ENCODE measurements at places on chromosomes 7 and 10.

DNA sequence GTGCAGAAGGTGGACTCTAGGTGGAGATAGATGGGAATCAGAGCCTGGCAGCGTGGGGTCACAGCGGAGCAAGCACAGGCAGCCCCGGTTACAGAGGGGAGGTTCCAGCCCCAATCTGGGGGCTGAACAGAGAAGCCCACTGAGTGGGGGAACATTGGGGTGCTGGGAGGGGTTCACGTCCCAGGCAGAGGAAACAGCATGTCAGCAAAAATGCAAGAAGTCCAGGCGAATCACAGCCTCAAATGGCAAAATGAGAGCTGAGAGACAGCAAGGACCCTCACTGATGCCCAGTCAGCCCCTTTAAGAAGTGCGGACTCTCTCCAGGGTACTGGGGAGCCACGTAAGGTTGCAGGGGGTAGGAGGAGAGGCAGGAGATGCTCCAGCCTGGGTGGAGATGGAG is 62.0 kb downstream of the ELFN1 start:
- no peak for DNase-seq

DNA sequence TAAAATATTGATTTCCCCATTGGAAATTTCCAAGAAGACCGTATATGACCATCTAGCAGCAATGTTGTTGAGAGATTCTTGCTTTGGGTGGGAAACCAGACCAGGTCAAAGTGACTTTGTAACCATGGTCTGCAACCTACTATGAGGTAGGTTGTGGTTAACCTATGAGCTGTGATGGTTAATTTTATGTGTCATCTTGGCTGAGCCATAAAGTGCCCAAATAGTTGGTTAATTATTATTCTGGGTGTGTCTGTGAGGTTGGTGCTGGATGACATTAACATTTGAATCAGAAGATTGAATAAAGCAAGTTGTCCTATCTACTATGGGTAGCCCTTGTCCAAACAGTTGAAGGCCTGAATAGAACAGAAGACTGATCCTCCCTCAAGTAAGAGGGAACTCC is 18.3 kb upstream of the RALA start:
- DNase-seq, result no peak

DNA sequence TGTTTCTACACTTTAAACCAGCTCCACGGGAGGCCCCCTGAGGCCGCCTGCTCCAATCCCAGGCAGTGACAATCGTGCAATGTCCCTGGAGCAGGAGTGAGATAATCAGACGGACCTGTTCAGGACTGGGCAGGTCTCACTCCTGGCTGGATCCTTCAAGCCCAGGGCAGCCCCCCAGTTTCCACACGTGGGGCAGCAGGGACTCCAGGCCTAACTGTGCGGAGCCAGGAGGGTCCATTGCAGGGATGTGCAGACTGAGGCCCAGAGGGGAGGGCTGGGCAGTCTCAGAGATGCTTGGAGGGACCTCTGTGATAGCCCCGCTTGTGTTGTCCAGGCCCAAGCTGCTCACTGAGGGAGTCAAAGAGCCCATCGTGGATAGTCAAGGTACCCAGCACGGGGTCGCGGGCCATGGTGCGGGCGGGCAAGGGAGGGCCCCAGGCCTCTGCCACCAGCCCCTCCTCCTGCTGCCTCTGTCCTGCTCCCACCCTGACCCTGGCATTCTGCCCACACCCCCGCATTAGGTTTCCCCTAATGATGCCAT is 110.5 kb upstream of the KCTD7 start:
- no peak for DNase-seq

DNA sequence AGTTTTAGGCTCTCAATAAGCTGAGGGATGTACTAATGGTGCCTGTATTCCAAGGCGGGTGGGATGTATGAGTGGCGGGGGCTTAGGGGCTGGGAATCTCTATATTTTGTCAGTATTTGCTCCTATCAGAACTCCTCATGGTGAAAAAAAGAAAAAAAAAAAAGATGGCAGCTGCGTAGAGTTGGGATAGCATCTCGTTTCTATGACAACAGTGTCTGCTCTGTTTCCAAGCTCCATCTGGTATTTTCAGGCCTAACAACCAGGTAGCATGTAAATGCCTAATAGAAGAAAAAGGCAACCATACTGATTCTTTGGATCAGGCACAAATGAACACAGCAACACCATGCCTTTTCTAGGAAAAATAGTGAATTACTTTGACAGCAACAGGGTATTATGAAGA is 11.7 kb upstream of the CCDC172 start:
- DNase-seq, result no peak

GRCh38 chr10:67808704-67809103 is 29.3 kb downstream of the DNAJC12 start:
- DNase-seq, result no peak

- no peak for DNase-seq
Observed at GRCh38 chr10:79159785-79160184, 91.0 kb downstream of the ZMIZ1 start.

GRCh38 chr7:80851896-80852476 is 66.9 kb downstream of the SEMA3C start:
- DNase-seq, result no peak

DNA sequence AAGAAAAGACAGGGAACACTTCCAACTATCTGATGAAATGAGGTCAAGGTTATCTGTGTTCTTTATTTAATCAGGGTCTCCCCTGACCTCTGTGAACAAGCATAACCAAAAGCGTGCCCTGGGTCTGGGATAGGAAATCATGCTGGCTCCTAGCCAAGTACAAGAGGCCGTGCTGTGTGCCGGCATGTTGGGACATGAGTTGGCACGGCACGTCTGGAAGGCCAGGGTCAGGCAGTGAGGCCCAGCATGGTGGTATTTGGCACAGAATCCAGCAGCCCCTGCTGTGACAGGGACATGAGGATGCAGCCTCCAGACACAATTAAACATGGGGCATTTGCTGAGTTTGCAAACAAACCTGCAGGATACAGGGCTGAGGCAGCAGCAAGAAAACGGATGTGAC is 320.4 kb downstream of the PLXNA4 start:
- DNase-seq, result no peak

DNA sequence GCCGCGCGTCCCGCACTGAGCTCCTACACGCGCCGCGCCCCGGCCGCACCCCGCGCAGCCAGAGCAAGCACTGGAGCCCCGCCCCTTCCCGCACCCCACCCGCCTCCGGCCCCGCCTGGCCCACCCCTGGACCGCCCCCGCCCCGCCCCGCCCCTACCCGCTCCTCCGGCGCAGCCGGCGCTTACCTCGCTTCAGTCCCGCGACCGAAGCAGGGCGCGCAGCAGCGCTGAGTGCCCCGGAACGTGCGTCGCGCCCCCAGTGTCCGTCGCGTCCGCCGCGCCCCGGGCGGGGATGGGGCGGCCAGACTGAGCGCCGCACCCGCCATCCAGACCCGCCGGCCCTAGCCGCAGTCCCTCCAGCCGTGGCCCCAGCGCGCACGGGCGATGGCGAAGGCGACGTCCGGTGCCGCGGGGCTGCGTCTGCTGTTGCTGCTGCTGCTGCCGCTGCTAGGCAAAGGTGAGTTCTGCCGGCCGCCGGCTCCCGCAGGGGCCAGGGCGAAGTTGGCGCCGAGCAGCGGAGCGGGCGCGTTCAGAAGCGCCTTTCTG is at the start of gene RET:
RET (plus strand) TSS at position 194 of the 545 bp plus-strand sequence; CDS start at position 384, 190 bp downstream.
- no peak for DNase-seq

DNA sequence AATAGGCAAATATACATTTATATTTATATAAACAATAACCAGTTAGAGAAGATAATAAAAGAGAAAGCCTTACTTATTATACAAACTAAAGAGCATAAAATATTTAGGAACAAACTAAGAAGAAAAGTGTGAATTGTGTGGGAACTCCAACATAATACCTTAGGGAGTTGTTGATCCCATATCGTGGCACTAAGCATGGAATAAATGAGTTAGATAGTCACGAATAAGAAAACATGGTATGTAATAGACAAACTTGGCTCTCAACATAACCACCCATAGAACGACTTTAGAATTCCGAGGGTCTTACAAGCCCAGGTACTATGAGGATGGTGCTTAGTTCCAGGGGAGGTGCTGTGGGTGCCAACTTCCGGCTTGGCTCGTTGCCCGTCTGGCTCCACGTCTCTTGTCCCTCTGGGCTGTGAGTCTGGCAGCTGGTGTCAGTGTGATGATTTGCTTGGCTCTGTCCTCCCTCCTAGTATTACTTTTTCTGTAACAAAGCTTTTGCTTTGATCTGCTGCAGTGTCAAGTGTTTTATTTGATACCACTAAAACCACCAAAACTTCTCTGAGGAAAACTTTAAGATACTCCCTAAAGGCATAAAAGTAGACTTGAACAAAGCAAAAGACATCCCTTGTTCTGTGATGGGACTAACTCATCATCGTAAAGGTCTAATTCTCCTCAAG is 9.5 kb upstream of the RBM20 start:
- DNase-seq, result no peak

GRCh38 chr7:43362652-43363034 is 220.3 kb upstream of the STK17A start:
- no peak for DNase-seq

GRCh38 chr10:99881371-99881770 is 98.9 kb downstream of the ABCC2 start:
- DNase-seq, result no peak

GRCh38 chr7:131072505-131073091 is 255.1 kb upstream of the MKLN1 start:
- DNase-seq, result peak; percentile 57

DNA sequence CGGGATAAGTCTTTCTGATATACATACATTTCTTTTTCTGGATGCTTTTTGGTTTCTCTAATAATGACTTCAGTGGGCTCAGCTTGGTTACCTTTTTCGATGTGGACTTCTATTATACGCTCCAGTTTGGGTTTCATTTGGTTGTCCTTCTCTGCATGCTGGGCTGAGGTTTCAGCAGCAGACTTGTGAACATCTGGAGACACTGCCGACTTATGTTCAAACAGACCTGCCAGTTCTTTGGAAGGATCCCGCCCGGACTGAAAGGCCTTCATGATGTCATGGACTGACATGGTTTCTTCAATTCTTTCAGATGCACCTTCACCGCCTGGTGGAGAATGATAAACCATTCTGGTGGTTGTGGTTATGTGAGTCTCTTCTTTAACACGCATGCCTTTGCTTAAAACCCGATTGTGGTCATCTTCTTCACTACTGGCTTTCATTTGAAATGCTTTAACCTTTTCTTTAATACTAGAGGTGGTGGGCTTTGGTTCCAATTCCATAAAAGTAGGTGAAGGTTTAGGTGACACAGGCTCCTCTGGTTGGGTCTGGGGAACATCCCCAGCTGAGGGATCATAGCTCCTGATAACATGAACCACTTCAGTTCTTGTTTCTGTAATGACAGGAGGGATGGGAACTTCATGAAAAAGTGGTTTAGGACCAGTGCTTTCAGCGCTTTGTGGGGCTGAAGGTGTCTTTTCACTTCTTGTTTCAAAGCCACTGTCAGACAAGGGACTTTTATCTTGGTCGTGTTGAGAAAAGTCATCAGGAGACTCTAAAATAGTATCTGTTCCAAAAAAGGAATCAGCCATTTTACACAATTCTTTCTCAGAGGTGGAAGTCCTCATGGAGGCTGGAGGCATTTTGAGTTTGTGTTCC is 167.7 kb upstream of the CCDC6 start:
- no peak for DNase-seq

- DNase-seq, result no peak
Observed at GRCh38 chr10:100807241-100807951, 62.0 kb downstream of the PAX2 start.

GRCh38 chr10:13311177-13311575 is 11.3 kb upstream of the PHYH start:
- no peak for DNase-seq

DNA sequence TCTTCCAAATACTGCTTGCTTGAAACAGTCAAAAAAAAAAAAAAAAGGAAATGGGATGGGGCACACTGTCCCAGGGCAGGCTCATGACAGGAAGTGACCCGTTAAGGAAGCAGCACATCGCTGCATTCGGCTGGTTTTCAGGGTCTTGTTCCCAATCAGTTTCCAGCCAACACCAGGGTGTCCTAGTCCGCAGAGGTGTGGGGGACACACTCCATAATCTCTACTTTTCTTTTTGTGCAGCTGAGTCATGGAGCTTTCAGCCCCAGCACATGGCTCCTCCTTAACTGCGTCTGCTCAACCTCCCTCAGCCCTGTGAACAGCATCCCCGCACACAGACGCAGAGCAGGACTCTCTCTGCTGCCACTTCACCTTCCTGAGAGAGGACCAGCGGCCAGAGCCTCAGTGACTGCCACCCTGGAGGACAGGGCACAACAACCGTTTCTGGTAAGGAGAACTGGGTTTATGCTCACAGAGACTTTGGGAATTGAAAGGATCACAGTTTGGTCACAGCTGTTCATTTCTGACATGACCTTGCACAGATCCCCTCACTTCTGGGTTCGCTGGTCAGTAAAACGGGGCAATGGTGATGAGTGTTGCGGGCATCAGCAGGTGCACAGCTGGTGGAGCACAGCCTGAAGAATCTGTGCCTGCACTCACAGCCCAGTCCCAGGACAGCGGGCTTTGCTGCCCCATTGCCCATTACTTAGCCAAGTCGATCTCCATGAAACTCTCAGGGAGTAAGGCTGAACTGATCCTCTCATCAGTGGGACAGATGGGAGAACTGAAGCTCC is at the start of gene GIMAP5:
GIMAP5 (plus strand) TSS at position 154 of the 791 bp plus-strand sequence. CDS start 3,467 bp downstream, outside the sequence.
- DNase-seq, result peak; percentile 43

DNA sequence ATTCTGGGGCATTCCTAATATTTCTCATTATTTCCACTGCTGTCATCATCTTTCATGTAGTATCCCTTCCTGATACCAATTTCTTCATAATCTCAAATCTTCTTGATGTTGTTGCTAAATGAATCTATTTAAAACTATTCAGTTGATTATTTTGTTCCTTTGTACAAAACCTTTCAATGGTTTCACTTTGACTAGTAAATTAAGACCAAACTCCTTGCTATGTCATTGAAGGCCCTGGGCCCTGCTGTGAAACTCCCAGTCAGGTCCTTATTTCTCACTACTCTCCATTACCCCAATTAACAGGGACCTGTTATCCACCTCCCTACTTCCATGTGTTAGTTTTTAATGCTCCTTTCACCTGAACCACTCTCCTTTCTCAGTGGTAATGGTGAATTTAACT is 97.0 kb downstream of the CTTNBP2 start:
- no peak for DNase-seq

Measured in CD4-positive, alpha-beta T cell treated with Interleukin-4 for 1 hour (primary cell).